Aortic smooth muscle cell (primary cell): ENCODE measurements at places on chromosomes 6 and 20. TPM values are rescaled to one million over a fixed set of nuclear protein-coding genes. Genes with fewer than 3 reads are reported as not detected.

Gene BPIFB1
- not detected in 2 replicates for total RNA-seq

Gene AURKA
- 15.2 and 27.0 TPM in 2 replicates for total RNA-seq

Gene MEP1A
- total RNA-seq = not detected in 2 replicates

Gene TMEM14A
- total RNA-seq = 28.5 and 36.4 TPM in 2 replicates

Gene PRRC2A
- total RNA-seq = 31.6 and 39.6 TPM in 2 replicates

Gene SMIM29
- total RNA-seq = 36.7 and 53.4 TPM in 2 replicates

Gene ELOVL5
- total RNA-seq = 71.9 and 93.9 TPM in 2 replicates

Gene GJA10
- total RNA-seq = not detected in 2 replicates

Gene CCR6
- total RNA-seq = not detected in 2 replicates

Gene SIRT5
- 4.9 and 5.6 TPM in 2 replicates for total RNA-seq

Gene YTHDF1
- 17.2 and 18.2 TPM in 2 replicates for total RNA-seq

Gene BPIFA1
- total RNA-seq = not detected in 2 replicates

Gene C6orf15
- total RNA-seq = not detected in 2 replicates

Gene BEND6
- 11.8 and 14.5 TPM in 2 replicates for total RNA-seq

Gene HFE
- total RNA-seq = 16.8 and 18.8 TPM in 2 replicates

Gene RBPJL
- not detected in 2 replicates for total RNA-seq

Gene PPP1R11
- 17.0 and 19.8 TPM in 2 replicates for total RNA-seq

Gene CGAS
- 4.2 and 4.4 TPM in 2 replicates for total RNA-seq

Gene LY6G5B
- total RNA-seq = 2.0 and 3.2 TPM in 2 replicates

Gene SIGLEC1
- total RNA-seq = not detected in 2 replicates

Gene RIN2
- total RNA-seq = 29.2 and 42.2 TPM in 2 replicates

Gene TRIM31
- total RNA-seq = not detected in 2 replicates

Gene HTR1B
- total RNA-seq = 0.06 and 0.26 TPM in 2 replicates

Gene TINAG
- total RNA-seq = not detected in 2 replicates

Gene EPPIN
- not detected in 2 replicates for total RNA-seq

Gene DLK2
- total RNA-seq = 0.12 TPM in 1 of 2 replicates, not detected in the other

Gene PRDM1
- total RNA-seq = 0.40 and 0.44 TPM in 2 replicates

Gene HSPA12B
- total RNA-seq = 0.31 and 0.53 TPM in 2 replicates

Gene VEGFA
- 15.9 and 39.5 TPM in 2 replicates for total RNA-seq

Gene ZC3H12D
- total RNA-seq = under 0.01 and 0.06 TPM in 2 replicates

Gene RNF39
- not detected in 2 replicates for total RNA-seq

Gene SLC16A10
- not detected in 2 replicates for total RNA-seq

Gene TREML2
- not detected in 2 replicates for total RNA-seq

Gene COL9A3
- total RNA-seq = 0.26 and 0.37 TPM in 2 replicates

Gene RSPO3
- 0.06 and 0.13 TPM in 2 replicates for total RNA-seq

Gene CLPSL1
- total RNA-seq = not detected in 2 replicates

Gene CCN6
- total RNA-seq = not detected in 2 replicates

Gene CALHM4
- not detected in 2 replicates for total RNA-seq

Gene TMEM181
- 41.1 and 45.2 TPM in 2 replicates for total RNA-seq

Gene GCNT2
- 4.0 and 12.3 TPM in 2 replicates for total RNA-seq

Gene ULBP2
- total RNA-seq = 7.0 and 10.6 TPM in 2 replicates

Gene ADISSP
- 16.2 and 17.3 TPM in 2 replicates for total RNA-seq

Gene MYH7B
- total RNA-seq = 0.12 and 0.13 TPM in 2 replicates

Gene POLH
- total RNA-seq = 17.0 and 18.4 TPM in 2 replicates

Gene PLN
- 0.40 and 2.7 TPM in 2 replicates for total RNA-seq

Gene SLC22A7
- total RNA-seq = not detected in 2 replicates

Gene CASS4
- 0.13 TPM in 1 of 2 replicates, not detected in the other for total RNA-seq

Gene OR2J3
- not detected in 2 replicates for total RNA-seq

Gene SOX18
- total RNA-seq = 0.56 and 0.66 TPM in 2 replicates

Gene MAN1A1
- 92.9 and 150 TPM in 2 replicates for total RNA-seq
